ENCODE measurements at places on chromosomes 3 and 15.
A peak's percentile ranks its signal among the peaks of the same experiment; 100 is the strongest.

GRCh38 chr3:58332575-58333188, at the start of gene PXK:
TSS of gene PXK (plus strand) at chr3:58332892. CDS start at chr3:58332989, 97 bp downstream.
- peak; percentile 88 for DNase-seq

GRCh38 chr15:31326875-31327668, 437 bp downstream of the KLF13 start:
- DNase-seq = peak; percentile 75

GRCh38 chr15:80776420-80777045, 2.6 kb upstream of the CEMIP start:
- DNase-seq = peak; percentile 83

DNA sequence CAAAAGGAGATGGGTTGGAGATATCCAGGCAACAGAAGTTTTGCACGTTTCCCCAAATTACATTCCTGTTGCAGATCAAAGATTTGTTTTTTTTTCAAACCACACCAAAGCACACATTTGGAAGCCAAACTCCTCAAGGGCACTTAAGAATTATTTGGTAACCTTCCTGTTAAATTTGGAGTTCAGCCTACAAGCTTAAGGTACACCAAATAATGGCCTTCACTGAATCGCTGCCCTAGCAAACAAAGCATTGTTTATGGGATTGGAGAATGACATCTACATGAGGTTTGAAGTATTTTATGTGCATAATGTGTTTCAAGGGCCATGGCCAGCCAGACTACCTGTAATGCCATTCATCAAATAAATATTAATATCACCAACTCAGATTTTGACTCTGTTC, 357.9 kb downstream of the RORA start:
- DNase-seq = no peak

- peak; percentile 65 for DNase-seq
Observed at GRCh38 chr15:72365844-72366243, 10.0 kb downstream of the HEXA start.

DNA sequence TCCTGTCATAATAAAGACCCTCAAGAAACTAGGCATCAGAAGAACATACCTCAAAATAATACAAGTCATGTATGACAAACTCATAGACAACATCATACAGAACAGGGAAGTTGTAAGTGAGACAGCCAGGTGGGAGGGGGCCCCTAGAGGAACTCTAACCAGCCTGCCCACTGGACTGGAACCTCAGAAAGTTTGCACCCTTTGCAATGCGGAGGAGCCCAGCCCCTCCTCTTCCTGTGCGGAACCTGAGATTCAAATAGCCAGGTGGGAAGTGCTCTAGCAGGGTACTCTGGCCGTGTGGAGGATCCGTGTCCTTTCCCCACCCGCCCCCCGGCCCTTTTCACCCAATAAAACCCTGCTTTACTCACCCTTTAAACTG, 387.0 kb upstream of the CBLB start:
- no peak for DNase-seq

DNA sequence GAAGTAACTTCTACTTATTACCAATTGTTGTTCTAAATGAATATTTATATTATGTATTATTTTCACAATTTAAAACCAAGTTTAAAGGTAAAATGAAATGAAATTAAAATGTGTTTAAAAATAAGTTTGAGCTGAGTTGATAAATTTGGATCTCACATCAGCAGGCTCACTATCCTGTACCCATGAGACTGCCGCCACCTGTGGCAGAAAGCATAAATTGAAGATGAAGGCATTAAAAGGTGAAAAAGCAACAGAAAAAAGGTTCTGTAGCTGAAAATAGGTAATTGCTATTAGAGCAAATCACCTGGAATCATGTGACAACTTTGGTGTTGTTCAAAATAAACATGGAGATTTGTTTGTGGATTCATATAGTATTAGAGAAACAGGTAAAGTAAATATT, 133.0 kb upstream of the CADM2 start:
- no peak for DNase-seq

- DNase-seq = peak; percentile 36
Observed at GRCh38 chr3:127888564-127889107, 26.4 kb upstream of the KBTBD12 start.

DNA sequence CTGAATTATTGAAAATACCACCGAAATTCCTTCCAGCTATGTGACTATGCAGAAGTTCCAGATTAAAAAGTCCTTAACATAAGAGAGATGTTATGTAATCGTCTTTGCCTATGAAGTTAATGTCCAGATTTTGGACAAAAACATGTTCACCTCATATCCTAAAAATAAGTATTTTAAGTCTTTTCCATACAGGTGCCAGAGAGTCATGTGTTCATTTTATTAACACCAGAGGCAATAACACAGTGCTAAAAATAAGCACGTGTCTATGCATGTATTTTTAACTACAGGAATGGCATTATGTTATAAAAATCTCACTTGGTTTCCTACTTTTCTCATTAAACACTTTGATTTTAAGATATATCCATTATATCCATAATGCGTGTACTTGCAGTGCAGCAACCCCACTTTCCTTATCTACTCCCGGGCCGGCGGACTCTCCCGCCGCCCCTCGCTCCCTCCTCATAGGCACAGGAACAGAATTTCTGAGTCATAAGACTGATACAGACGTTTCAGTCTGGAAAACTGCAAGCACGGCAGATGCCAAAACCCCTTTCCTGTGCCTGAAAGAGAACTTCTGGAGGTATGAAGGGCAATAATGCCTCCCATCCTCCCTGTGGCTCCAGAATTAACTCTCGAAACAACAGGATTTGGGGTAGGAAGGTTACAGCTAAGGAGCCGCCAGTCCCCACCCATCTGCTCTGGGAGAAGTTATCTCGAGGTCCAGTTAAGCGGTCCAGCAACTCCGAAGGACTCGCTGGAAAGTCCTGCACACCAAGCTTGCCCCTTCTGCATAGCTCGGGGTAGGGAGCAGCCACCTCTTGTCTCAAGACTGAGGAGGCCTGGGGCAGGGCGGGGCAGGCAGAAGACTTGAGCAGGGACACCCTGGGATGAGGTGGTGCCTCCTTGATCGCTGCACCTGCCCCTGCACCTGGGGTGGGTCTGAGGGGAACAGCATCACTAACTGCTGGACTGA, 22.3 kb upstream of the PSTPIP1 start:
- DNase-seq = no peak

GRCh38 chr15:70486451-70487386, 276.6 kb downstream of the UACA start:
- DNase-seq = peak; percentile 67

GRCh38 chr3:177530908-177531307, 333.6 kb upstream of the TBL1XR1 start:
- DNase-seq = no peak

DNA sequence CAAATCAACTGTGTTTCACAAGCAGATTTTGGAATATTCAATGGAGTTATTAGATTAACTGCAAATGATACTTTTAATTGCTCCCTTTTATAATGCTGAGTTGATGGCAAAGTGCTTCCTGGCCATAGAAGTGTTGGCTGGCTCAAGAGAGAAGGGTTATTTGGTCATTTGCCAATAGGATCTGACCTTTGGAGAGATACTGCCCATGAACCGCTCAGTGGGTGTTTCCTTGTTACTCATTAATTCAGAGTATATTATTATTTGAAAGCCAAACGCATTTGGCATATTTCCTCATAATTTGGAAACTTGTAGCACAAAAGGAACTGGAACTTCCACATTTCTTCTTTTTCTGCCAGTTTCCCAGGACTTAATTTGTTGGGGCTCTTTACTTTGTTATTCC, 234.7 kb downstream of the CDIN1 start:
- no peak for DNase-seq

GRCh38 chr3:13461169-13462124, 18.7 kb upstream of the HDAC11 start:
- no peak for DNase-seq

DNA sequence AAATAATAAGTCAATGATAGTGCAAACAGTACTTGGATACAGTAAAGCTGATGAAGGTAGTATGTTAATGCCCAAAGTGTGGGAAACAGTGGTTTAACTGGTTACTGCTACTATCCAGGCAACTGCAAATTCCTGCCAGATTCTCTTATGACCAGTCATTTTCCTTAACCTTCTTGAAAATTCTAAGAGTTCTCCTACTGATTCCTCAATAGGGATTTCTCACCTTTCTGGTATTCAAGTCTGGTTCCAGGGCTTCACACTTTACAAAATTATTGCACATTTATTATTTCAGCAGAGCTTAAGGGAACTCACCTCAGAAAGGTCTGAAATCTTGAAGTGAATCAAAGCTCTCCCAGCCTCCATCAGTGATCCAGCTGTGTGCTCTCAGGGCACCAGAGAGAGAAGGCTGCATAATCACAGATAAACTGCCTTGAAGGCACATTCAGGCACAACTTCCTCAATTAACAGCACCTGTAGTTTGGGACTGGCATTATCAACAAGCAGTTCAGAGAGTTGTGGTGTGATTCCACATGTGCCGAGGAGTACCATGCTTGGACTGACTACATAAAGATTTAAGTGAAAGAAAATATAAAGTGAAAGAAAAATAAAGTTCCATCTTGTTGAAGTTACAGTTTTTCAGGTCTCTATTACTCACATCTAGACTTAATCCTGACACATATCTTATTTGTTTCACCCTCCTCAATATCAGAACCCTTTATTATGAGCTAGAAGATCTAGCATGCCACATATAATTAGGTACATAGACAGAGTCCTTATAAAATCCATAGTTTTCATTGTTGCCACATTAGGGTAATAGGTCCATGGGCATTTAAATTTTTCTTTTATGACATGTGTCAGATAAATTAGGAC, 59.5 kb upstream of the TIPARP start:
- no peak for DNase-seq

GRCh38 chr3:108283006-108283405, 13.3 kb upstream of the HHLA2 start:
- no peak for DNase-seq

DNA sequence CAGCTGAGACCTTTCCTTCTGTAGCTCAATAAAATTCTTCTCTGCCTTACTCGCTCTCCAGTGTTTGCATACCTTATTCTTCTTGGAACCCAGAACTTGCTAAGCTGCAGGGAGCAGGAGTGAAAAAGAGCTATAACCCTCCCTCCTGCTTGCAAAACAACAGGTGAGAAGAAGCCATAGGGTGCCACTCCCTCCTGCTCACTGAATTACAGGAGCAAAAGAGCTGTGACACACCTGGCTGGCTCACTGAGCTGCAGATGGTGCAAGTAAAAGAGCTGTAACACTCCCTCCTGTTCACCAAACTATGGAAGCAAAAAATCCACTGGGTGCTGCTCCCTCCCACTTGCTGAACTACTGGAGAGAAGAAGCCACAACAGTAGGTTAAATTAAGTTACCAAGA, 44.2 kb upstream of the C2CD4B start:
- no peak for DNase-seq

DNA sequence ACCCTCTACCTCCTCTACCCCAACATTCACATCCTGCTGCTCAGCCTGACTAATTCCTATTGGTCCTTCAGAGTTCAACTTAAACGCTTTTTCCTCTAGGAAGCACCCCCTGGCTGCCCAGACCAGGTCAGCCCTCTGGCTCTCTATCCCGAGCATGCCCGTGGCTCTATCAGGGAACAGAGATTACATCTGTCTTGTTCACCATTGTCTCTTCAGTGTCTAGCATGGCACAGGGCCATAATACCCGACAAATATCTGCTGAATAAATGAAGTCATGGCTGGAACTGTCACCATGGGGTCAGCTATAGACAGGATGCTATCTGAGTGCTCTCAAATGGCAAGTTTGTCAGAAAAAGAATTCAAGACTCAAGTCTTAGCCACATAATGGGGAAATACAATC, 296.9 kb upstream of the CHRNA7 start:
- DNase-seq = peak; percentile 67

Measured in Ammon's horn (tissue), 1 donor.